ENCODE measurements at places on chromosomes 16 and 17.

DNA sequence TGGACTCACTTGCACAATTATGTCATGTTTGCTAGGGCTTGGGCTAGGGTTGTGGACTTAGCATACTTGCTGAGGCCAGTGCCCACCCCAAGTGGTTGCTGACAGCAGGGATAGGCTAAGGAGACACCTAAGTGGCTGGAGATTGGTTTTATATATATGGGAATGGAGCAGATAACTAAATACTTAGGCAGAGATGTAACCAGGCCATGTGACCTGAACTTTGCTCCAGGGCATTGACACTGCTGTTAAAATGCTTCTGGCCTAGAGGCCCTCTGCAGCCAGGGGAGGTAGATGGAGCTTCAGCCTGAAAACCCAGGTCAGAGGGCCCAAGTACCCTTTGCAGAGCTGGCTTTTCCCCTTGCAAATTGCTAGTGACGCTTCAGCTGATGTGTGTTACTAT, 1.4 kb upstream of the ITGB3 start:
- no peak for DNase-seq

GRCh38 chr16:66003201-66003600, 363.3 kb upstream of the CDH5 start:
- DNase-seq: no peak

- DNase-seq: no peak
These were observed 55.1 kb downstream of the PLD6 start for GRCh38 chr17:17151055-17151454.

- no peak for DNase-seq
These were observed 4.6 kb downstream of the CNTD1 start for GRCh38 chr17:42803074-42803883.

DNA sequence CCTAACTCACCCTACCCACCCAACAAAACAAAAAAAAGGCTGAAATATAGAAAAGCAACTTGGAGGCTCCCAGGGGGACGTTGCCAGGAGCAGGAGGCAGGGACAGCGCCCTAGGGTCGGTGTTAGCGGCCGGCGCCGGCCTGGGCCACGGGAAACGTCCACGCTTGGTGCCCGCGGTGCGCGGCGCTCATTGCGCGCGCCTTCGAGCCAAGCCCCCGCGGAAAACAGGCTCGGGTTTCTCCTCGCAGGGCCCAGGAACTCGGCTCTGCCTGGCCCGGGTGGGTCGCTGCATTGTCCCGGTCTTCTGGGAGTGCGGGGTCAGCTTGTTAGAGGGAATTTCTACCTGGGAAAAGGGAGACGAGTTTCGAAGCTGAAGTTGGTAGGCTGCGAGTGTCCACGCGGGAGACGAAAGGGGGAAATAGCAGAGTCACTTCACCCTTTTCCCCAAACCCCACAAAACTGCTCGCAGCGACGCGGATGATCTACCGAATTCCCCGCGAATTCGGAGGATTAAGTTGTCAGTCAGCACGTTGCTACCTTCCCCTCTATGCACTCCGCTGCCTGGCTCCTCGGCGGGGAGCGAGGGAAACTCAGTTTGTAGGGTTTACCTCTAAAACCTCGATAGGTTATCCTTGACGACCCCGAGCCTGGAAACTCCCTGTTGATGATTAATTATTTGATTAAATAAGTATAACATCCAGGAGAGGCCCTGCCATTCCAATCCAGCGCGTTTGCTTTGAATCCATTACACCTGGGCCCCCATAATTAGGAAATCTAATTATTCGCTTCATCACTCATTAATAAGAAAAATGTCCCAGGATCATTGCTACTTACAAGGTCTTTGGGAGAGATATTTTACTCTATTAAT, 751 bp upstream of the FOXC2 start:
- no peak for DNase-seq
